ENCODE measurements at places on chromosomes 1 and 21.
A peak's percentile ranks its signal among the peaks of the same experiment; 100 is the strongest.

DNA sequence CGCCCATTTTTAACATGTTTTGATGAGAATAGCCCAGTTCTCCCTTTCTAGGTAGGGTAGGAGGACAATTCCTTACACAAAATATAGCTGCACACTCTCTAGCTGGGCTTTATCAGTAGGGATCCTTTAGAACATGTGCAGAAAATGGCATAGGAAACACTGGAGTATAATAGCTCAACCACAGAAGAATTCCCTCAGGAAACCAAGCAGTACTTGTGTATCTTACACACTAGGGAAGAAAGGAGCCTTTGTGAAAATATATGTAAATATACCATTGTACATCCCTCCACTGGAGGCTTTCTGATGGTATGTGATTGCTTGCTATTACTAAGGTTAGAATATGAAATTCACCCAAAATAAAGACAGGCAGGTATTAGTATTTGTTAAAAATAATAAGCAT is 153.5 kb downstream of the LRRC40 start:
- DNase-seq, result no peak

DNA sequence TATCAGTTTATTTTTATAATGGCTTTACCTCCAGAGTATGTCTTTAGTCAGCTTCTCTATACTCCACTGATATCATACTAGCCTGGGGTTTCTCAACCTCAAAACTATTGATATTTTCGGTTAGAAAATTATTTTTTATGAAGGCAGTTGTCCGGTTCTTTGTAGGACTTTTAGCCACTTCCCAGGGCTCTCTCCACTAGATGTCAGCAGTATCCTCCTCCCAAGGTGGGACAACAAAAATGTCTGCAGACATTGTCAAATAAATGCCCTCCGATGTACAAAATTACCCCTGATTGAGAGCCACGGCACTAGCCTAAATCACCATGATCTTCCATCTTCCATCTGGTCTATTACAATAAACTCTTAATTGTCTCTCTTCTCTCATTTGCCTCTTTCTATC is 4.1 kb upstream of the GRIK1 start:
- DNase-seq, result no peak

DNA sequence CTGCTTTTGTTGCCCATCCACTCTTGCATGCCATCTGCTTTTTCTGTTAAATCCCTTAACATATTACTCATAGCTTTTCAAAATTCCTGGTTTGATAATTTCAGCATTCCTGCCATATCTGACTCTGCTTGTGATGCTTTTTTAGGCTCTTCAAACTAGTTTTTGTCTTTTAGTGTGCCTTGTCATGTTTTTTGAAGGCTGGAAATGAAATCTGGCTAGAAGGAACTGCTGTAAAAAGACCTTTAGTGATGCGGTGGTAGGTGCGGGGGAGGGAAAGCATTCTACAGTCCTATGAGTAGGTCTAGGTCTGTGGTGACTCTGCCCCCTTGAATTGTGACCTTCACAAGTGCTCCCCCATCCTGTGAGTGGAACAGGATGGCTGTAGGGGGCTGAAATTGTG is 15.0 kb upstream of the S100B start:
- DNase-seq, result no peak

GRCh38 chr1:220880726-220881506 is 1.7 kb downstream of the HLX start:
- DNase-seq, result no peak

DNA sequence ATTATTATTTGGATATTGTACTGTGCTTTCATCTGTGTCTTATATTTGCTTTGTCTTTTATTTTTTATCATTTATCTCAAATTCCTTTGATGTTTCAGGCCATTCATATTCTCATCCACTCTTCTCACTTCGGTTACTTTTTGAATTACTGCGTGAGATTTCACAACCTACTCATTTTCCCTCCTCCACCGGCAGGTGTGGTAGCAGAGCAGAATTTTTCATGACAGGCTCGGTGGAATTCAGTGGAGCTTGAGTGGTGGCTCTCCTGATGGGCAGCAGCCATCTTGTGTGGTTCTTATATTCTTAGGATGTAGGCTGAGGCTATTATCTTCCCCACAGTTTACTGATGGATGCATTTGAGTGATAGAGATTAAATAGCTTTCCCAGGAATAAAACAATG is 92.3 kb upstream of the IVNS1ABP start:
- DNase-seq, result no peak

GRCh38 chr21:27104846-27105431 is 138.1 kb upstream of the ADAMTS5 start:
- no peak for DNase-seq

DNA sequence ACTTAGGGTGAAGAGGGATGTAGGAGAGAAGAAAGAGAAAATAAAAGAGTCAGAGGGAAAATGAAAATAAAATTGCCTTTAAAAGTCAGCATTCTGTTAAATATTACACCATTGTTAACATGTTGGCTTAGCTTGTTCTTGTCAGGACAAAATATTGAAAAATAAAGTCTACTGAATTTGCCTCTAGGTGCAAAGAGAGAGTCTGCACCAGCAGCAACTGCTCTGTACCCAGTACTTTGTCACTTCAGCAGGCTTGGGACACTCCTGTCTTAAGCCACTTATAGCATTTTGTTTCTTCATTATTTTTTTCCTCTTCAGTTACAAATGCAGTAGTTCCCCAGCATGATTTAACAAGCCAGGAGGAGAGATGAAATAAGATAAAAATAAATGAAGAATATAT is 11.0 kb upstream of the USH2A start:
- no peak for DNase-seq

- no peak for DNase-seq
Observed at GRCh38 chr1:96308314-96308713, 413.3 kb upstream of the PTBP2 start.

GRCh38 chr1:150813028-150813707 is 5.1 kb upstream of the CTSK start:
- DNase-seq, result no peak

- DNase-seq, result no peak
Observed at GRCh38 chr1:42963378-42964043, 4.8 kb upstream of the SLC2A1 start.

DNA sequence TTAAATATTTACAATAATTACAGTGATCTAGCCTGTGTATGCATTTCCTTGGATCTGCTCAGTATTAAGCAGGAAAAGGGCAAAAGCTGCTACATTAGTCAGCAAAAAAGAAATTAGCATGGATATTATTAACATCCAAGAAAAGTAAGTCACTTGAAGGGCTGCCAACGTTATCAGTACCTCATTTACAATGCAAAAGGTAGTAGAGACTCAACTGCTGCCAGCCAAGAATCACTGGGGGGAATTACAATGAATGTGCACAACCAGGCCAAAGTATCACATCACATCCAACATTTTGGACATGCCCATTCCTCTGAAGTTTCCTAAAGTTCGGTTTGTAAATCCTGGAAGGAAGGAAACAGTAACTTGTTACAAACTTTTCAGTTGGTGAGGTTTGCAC is 1.9 kb downstream of the CNN3 start:
- no peak for DNase-seq

DNA sequence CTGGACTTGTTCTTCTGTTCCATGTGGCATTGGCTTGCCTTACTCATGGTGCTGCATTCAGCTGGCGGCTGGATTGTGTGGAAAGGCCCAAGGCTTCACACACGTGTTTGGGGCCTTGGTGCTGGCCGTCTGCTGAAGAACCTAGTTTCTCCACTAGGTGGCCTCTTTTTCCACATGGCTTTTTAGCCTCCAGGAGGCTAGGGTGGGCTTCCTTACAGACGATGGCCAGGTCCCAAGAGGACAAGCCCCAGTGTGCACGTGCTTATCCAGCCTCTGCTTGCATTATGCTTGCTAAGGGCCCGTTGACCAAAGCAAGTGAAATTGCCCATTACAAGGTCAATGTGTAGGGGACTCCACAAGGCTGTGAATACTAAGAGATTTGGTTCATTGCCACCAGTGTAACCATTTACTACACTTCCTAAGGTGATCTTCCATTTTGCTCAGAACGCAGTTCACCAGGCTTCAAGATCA is 47.5 kb upstream of the FOXO6 start:
- peak; percentile 2 for DNase-seq

DNA sequence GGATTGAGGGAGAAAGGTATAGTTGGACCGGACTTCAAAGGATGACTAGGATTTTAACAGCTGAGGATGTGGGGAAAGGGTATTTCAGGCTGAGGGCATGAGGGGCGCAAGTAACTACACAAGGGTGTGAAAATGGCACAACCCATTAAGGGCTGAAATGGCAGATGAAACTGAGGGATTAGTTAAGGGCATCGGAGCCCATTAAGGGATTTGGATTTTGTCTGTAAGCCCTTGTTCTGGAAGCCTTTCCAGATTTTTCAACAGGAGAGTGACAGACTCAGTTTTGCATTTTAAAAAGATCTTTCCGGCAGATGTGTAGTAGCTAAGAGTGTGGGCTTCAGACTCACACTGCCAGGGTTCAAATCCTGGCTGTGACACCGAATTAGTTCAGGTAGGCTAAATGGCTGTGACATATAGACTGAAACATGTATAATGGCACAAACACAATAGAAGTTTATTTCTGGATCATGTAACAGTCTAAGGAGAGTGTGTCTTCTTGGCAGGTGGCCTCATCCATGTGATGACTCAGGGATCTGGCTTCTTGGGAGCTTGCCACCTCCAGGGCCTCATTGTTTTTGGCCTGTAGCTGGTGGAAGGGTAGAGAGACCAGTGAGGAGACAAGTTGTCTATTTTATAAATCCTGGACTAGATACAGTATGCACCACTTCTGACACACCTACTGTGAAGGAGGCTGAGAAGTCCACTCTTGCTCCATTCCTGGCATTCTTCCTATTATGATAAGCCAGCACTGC is 49.6 kb downstream of the UBE2T start:
- DNase-seq, result no peak

DNA sequence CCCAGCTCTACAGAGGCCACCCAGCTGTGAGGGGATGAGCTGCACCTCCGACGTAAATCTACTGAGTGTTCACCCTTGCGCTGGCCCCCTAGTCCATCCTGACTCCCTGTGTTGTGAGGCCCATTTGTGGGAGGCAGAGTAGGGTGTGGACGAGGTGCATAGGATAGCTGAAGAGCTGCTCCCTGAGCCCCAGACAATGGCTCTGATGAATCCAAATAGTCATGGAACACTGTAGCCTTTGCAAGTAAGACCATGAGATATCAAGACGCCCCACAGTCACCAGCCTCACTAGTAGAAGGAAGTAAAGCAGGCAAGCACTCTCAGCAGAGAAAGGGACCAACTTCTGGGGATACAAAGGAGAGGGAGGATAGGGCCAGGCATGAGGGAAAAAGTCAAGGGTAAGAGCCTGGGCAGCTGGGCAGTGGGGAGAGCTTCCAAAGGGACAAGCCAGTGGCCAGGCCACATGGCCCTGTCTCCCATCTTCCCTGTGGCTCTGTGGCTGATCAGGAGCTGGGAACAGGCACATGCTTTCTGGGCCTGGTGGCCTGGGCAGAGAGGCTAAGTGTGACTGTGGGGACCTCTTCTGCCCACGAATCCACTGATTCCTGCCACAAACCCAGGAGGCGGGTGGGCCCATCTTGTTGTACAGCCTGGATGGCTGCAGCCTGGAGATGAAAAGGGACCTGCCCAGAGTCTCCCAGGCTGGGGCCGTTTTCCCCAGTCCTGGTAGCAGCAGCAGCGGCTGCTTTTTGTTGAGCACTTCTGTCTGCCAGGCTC is 55.5 kb upstream of the EPS8L3 start:
- no peak for DNase-seq

GRCh38 chr1:227192163-227192562 is 126.1 kb downstream of the CDC42BPA start:
- DNase-seq, result peak; percentile 8

GRCh38 chr1:68433395-68433794 is 16.4 kb downstream of the RPE65 start:
- no peak for DNase-seq

- no peak for DNase-seq
Observed at GRCh38 chr1:84742653-84743052, 52.4 kb upstream of the SSX2IP start.

DNA sequence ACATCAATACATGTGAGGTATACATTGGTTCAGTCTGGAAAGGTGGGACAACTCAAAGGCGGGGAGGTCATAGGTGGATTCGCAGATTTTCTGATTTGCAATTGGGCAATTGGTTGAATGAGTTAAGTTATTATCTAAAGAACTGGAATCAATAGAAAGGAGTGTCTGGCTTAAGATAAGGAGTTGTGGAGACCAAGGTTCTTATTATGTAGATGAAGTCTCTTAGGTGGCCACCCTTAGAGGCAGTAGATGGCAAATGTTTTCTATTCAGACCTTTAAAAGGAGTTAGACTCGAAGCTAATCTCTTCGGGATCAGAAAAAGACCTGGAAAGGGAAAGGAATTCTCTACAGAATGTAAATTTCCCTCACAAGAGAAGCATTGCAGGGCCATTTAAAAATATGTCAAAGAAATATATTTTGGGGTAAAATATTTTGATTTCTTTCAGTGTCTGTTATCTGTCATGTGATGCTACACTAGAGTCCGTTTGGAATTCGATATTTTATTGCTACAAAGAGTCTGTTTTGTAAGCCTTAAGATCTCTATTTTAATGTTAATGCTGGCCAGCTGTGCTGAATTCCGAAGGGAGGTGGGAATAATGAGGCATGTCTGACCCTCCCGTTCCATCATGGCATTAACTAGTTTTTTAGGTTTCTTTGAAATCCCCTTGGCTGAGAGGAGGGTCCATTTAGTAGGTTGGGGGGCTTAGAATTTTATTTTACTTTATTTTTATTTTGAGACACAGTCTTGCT is 265.1 kb downstream of the PTPRU start:
- no peak for DNase-seq

DNA sequence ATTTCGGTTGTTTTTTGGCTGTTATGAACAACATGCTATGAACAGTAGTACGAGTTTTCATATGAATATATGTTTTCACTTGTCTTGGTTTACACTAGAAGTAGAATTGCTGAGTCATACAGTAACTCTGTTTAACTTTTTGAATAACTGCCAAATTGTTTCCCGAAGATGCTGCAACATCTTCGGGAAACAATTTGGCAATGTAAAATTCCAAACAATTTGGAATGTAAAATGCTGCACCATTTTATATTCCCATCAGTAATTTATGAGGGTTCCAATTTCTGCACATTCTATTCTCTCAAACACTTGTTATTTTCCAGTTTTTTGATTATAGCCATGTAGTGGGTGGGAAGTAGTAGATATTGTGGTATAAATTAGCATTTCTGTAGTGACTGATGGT is 11.6 kb downstream of the PCBP3 start:
- no peak for DNase-seq
